ENCODE measurements at places on chromosomes 3 and 15.
A peak's percentile ranks its signal among the peaks of the same experiment; 100 is the strongest.

GRCh38 chr3:8993331-8993730 is 30.1 kb upstream of the RAD18 start:
- DNase-seq = no peak

DNA sequence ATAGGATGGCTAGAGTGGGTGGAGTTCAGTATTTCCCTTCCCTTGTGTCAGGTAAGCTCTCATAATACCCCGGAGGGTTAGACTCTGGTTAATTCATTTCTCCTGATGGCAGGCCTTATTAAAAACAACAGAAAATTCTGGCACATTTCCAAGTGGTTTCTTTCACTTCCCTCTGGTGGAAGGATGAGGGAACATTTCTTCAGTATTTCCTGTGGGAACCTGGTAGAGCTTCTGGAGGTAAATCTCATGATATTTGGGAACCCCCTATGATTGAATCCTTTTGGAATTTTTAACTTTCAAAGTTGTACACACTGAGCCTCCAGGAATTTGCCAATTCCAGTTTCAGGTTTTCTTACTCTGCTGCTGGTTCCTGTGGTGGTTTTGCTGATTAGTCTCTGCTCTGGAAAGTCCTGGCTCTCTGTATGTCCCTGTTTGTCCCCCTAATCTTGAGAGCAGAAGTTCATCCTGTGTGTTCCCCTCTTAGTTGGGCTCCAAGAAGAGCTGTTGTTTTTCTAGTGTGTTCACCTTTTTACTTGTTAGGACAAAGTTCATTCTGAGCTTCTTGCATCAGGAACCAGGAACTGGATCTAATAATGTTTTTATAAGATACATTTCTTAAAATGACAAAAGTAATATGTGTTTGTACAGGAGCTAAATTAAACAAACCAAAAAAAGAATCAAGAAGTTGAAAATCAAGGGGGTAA is 12.1 kb downstream of the CHRNA7 start:
- DNase-seq = no peak

DNA sequence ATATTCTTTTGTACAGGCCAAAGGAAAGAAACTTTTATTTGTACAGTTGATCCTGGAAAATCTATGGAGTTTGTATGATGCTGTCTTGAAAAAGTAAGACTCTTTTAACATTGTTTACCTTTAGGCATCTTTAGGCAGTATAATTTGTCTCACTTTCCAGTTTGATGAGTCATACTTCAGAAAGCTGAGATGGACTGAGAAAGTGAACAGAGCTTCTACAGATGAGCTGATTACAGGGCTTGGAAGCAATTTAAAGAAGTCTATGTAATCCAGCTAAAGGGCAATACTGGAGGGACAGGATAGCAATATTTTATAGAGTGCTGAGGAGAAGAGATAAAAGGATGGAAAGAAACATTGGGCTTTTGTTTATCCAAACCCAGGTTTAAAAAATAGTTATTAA is 123.5 kb upstream of the GOLGA6L4 start:
- DNase-seq = no peak

GRCh38 chr15:101033801-101034200 is 114.6 kb downstream of the LRRK1 start:
- DNase-seq = no peak

- no peak for DNase-seq
Observed at GRCh38 chr3:87272718-87273341, 3.6 kb downstream of the POU1F1 start.

GRCh38 chr3:188362405-188362831 is 208.5 kb downstream of the LPP start:
- peak; percentile 59 for DNase-seq

DNA sequence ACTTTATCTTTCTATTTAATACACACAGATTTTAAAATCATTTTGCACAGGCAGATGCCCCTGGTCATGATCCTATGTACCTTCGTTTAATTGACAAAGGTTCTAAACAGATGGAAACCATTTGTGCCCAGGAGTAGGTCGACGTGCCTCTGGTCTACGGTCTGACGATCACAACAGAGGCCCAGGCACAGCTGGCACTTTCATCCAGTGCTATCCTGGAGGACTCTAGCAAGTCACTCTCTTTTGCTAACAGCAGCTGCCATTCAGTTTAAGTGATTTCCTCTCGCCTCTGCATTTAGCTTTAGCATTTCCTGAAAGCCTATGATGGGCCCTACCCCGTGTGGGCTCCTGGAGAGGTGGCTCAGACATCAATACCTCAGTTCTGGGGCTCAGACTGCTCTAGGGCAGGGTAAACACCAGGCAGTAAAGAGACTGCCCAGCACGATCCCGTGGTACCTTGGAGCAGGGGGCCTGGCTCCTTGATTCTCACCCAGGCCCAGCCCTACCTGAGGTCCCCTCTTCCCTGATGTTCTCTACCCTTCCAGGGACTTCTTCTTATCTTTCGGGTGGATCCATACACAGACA is 83.2 kb upstream of the SNRPA1 start:
- no peak for DNase-seq

DNA sequence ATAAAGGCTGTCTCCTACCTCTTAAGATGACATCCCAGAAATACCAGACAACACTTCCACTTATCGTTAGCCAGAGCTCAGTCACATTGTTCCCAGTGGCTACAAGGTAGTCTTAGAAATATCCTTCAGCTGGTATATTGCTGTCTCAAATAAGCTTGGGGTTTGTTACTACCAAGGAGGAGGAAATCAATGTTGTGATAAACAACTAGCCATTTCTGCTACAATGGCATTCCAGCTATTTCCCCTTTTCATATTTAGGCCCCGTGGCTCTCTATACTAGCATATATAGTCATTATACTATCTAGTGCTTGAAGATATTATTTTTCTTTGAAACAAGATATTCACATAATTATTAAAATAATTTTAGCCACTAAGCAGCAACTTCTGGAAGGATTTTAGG is 56.5 kb downstream of the VPS8 start:
- no peak for DNase-seq

DNA sequence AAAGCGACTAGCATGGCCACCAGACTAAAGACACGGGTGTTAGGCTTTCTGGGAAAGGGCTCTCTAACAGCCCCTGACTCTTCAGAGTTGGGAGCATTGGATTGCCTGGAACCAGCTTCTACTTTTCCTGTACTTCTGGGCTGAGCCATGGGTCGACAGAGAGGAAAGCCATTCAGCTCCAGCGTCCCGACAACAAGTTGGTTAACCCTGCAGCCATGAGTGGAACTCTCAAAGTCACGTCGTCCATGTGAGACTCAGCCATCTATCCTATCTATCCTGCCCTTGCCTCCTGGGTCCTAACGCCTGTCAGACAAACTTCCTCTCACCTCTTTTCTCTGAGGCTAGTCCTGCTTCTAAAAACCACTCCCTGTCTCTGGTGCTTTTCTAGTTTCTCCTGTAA is 32.6 kb upstream of the TBC1D5 start:
- no peak for DNase-seq

All from AG09309 (cell line).